ENCODE measurements at places on chromosomes 12 and 14.
A peak's percentile ranks its signal among the peaks of the same experiment; 100 is the strongest.

GRCh38 chr14:64880221-64881121 is 764 bp upstream of the SPTB start:
- peak; percentile 12 for DNase-seq

DNA sequence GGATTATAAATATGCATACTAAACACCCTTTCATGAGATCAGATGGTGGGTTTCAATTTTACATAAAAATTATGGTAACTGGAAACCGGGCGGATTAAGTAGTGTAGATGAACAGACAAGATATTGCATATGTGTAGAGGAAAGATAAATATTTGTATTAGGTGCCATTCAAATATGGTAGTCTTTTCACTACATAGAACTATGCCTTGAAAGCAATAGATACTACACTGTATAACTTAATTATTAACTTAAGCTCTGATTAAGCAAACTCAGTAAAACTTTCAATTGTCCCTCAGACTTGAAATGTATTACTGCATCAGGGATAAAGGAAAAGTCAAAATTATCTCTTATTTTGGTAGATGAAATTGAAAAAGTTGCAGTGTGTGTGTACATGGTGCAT is 1.9 kb downstream of the PTPN21 start:
- no peak for DNase-seq

GRCh38 chr14:100826391-100827100 is 628 bp downstream of the MEG3 start:
- DNase-seq: no peak

DNA sequence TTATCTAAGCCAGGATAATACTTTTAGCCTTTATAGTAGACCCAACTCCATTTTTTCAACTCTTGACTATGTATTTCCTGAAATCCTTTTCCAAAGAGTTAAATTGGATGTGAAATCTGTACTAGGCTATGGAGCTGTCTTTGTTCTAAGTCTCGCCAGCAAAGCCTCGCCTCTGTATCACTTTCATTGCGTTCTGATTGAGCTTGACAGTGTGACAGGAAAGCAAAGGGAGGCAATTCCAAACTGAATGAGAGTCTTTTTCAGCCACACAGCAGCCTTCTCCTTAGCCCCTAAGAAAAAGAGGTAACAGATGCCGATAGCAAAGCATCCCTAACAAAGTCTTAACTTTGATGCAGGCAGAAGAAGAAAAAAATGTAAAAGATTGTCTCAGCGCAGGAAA is 154.6 kb upstream of the OTX2 start:
- no peak for DNase-seq

- DNase-seq: no peak
Observed at GRCh38 chr14:72600551-72601330, 293.2 kb downstream of the DPF3 start.

DNA sequence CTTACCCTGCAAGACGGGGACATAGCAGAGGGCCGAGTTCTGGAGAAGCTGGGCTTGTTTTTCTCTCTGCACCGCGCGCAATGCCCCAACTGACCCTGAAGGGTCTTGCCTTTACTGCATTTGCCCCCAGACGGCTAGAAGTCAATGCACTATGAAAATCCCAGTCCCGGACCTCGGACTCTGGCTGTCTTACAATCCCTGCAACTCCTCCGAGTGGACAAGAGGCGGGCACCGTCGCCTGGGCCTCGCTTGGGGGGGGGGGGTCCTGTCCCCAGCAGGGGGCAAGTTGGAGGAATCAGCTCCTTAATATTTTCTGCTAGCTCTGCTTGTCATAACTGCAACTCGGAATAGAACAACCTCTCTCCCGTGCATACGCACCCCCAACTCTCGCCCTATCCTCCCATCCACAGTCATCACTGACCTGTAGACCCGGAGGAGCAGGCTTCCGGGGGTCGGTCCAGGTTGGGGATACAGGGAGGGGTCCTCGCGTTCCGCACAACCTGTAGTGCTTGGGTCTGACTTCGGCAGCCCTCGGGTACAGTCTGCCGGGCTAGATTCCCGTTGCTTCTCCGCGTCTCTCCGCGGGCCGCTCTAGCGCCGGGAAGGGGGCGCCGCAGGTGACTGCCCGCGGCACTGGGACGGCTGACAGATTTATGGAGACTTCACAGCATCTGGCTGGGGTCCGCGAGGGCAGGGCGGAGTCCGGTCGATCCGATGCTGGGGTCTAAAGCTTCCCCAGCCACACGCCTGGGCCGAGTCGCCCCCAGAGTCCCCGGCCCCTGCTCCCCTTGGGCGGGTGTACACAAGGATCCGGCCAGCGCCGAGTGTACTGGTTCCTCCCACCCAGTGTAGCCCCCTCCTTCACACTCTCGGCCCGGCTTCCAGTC is 3.3 kb upstream of the PAX9 start:
- DNase-seq: no peak

DNA sequence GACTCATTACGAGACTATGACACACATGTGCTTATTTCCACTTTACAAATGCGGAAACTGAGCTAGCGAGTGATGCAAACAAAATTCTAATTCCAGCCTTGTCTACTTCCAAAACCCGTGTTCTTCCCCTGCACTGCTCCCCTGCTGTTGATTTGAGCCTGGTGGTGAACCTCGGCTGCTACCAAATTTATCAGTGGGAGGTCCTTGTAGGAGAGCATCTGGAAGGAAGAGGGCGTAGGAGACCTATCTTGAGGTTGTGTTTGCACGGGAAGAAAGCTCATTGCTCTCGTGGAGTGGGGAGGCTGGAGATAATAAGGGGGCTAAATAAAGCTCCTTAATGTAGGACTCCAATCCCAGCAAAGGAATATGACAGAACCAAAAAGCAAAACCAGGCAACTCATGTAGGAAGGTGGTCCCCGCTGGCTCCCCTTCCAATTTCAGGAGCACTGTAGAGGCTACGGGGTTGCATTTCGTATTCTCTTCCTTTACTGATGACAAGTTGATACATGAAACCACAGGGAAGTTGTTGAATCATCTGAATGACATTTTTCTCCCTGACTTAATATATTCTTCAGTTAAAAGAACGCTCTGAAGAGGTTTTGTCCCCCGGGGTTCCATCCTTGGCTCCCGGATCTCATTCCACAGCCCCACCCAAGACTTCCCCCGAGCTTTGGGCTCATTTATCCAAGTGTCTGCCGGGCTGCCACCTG is 52.6 kb downstream of the FZD10 start:
- DNase-seq: no peak

DNA sequence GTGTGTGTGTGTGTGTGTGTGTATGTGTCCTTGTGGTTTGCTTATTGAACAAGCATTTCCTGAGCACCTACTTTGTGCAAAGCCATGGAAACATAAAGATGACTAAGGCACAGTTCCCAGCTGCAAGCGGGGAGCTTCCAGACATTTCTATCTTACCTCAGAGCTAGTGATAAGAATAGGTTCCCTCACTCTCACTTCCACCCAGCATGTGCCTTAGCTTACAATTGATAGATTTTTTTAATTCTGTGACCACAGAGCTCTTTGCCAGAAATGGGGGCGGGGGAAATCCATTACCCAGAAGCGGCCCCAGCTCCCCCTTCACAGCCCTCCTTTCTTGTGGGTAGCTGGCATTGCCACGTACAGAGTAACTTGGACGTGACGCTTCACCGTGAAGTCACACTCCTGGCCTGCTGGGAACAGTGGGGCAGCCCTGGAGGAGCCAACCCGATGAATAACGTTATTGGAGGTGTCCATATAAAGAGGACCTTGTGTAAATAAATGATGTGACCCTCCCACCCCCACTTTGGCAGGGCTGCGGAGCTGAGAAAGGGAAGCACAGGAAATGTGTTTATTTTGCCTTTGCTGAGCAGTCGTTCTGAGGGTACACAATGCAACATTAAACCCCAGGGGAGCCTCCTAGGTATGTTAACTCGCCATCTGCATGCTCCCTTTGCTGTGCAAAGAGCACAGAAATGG is 238.9 kb downstream of the CHST11 start:
- DNase-seq: peak; percentile 24

DNA sequence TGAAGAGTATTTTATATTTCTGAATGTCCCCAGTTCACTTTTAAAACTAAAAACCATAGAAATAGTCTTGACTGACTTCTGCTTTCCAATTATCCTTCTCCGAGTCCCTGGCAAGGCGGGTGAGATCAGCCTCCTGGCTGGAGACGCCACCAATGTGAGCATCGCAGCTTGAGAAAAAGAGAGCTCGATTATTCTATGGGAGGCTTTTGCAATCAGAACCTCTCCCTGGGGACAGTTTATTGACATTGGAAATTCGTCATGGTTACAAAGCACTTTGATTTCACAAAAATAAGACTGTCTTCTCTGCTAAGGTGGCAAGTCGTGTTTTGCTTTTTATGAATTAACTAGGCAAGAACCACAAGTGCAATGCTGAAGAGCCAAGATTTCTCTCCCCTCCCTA is 23.6 kb upstream of the GPHB5 start:
- no peak for DNase-seq

DNA sequence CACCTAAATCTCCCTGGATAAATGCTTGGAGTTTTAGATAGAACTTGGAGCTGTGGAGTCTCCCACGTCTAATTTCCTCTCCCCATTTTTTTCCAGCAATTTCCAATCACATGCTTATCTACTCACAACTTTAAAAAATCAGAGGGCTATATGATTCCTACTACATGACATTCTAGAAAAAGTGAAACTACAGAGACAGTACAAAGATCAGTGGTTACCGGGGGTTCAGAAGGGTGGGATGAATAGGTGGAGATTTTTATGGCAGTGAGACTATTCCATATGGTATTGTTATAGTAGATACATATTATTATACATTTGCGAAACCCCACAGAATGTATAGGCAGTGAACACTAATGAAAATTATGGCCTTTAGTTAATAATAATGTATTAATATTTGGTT is 35.5 kb downstream of the ATF7 start:
- DNase-seq: no peak

- no peak for DNase-seq
Observed at GRCh38 chr12:93447555-93448290, 6.0 kb upstream of the UBE2N start.

- DNase-seq: no peak
Observed at GRCh38 chr14:25400607-25401206, 350.8 kb upstream of the STXBP6 start.

DNA sequence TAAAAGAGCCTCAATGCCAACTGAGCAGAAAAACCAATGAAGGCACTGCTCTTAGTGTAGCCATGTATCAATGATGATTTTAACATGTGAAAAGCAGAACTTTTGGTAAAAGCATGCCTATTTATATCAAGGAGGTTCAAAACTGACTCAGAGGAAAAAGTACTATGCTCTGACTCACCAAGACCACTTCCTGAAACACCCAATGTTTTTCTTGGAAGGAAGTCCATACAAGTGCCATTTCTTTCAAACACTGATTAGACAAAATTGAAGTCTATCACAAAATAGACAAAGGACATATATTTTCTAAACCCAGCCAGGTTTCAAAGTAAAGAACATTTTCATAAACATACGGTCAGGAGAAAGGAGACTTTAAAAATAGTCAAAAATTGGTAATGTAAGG is 88.6 kb downstream of the EPS8 start:
- DNase-seq: no peak

DNA sequence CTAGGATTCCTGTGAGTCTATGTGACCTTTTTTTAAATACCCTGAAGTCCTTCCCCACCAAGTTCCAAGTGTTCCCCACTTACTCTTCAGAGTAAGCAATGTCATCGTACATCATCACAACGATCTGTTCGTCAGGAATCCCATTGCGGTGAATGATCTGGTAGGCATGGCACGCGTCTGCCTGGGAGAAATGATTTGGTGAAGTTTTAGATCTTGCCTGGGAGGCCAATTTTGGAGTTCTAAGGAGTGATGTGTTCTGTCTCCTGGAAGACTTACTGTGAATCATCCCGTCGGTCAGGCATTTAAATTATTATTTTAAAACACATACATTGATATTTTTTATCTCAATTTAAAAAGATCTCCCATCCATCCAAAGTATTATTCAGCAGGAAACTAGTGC is 29.8 kb downstream of the LGMN start:
- no peak for DNase-seq

DNA sequence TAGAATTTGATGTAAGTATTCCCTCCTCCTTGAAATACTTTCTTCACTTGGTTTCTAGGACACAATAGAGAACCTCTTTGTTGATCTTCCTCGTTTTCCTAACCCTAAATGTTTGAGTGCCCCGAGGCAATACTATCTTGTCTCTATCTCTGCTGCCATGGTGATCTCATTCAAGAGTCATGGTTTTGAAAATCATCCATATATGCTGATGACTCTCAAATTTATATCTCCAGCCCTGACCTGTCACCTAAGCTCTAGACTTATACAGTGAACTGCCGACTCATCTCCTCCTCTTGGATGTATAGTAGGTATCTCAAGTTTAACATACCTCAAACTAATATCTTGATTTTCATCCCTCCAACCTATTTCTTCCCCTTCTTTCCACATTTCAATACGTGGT is 71.4 kb downstream of the RIC8B start:
- no peak for DNase-seq

DNA sequence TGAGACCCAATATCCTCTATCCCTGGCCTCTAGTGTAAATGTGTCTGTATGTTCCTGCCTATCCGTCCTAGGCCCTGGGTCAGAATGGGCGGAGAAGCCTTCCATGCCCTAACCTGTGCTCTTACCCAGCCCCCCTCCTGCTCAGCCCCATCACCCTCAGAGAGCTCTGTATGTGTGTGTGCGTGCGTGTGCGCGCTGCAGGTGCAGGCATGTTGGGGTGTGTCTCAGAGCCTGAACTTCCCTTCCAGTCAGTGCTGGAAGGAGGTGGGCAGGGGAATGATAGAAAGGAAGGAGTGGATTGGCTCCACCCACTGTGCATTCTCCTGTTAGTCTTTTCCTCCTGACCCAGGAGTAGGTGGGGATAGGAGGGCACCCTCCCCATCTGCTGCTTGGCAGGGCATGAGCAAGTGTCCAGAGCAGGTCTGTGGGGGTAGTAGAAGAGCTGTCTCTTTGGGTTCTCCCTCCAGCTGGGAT is 7.2 kb downstream of the NAB2 start:
- DNase-seq: no peak

- DNase-seq: no peak
Observed at GRCh38 chr12:126474703-126475102, 1409.5 kb downstream of the AACS start.

- peak; percentile 20 for DNase-seq
Observed at GRCh38 chr12:57522887-57523705, 472 bp downstream of the MBD6 start.

GRCh38 chr14:55789406-55789805 is 209.4 kb downstream of the KTN1 start:
- DNase-seq: no peak

GRCh38 chr12:132384916-132385774 is 55.8 kb upstream of the GALNT9 start:
- no peak for DNase-seq

GRCh38 chr12:73274976-73275375 is 1002.8 kb downstream of the TRHDE start:
- DNase-seq: no peak

DNA sequence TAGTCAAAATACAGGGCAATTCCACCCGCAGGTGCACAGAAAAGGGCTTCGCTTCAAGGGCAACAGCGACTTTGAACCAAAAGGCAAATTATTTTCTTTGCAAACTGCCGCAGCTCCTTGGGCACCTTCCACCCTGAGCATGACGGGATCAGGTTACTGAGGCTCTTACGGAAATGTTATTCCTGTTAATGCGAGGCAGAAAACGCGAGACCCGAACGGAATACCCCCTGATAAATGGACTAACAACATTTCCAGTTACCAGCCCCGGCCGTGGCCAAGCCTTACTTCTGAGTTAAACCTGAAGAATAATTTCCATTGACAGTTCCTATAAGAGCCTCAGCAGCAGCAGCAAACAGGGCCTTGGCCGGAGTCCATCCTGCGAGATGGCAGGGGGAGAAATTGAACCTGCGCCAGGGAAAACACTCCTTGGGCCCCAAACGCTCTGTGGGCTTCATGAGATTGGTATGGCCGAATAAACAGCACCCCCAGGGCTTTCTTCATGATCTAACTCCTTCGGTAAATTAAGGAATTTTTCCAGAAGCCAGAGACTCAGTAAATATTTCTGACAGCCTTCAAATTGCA is 70.0 kb upstream of the DICER1 start:
- DNase-seq: no peak

All from stimulated activated CD4-positive, alpha-beta T cell treated with anti-CD3 and anti-CD28 coated beads, TNF-alpha, amount 100 ng/mL, for 1 hour (primary cell).